ENCODE measurements at places on chromosomes 3 and 15.

DNA sequence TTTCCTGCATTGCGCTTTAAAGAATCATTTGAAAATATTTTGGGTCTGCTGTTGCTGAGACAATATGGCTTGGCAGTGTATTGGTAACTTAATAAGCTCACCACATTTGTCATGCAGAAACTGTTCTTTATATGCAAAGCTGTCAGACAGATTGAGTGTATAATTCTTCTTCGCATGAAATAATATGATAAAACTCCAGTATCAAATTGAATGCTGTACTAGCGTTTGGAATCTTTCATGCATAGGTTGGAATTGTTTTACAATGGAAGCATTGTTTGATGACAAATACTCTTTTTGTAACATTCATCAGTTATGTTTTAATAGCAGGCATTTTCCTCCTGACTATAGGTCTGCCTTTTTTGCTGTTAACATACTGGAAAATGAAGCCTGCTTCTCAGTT, 53.8 kb downstream of the RBMS3 start:
- peaks cover 21% of the 10 kb centered on the region for H3K4me1 ChIP-seq
- no peak for DNase-seq
- peak overlapping the region; percentile 30 for H3K4me3 ChIP-seq
- no peaks in the 10 kb centered on the region for H3K36me3 ChIP-seq
- peak overlapping the region; percentile 84 for H3K27ac ChIP-seq
- no peaks in the 10 kb centered on the region for H3K27me3 ChIP-seq

- H3K27me3 ChIP-seq, result no peaks in the 10 kb centered on the region
- H3K4me3 ChIP-seq, result no peak overlapping the region
- no peak overlapping the region for H3K27ac ChIP-seq
- no peaks in the 10 kb centered on the region for H3K36me3 ChIP-seq
These were observed 286.4 kb downstream of the ZIC4 start for GRCh38 chr3:147119989-147120388.

- DNase-seq, result no peak
- no peaks in the 10 kb centered on the region for H3K4me1 ChIP-seq
- no peaks in the 10 kb centered on the region for H3K27me3 ChIP-seq
- H3K4me3 ChIP-seq, result no peak overlapping the region
- no peaks in the 10 kb centered on the region for H3K36me3 ChIP-seq
- H3K27ac ChIP-seq, result no peak overlapping the region
These were observed 17.7 kb upstream of the PRKCI start for GRCh38 chr3:170204509-170204908.

DNA sequence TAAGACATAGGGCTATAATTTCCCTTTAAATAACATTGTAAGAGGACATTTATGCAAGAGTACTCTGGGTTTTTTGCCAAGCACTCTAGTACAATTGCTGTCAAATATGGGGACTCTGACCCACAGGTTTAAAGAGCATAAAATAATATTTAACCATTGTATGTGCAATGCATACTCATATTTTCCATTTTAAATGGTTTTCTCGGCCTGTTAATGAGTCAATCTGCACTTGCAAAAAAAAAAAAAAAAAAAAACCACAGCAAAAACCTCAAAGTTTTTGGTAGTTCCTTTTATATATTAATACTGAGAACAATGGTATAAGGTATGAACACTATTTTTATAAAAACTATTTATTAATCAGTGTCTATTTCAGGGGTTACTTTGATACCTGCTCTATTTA, 304.0 kb upstream of the CBLB start:
- H3K4me3 ChIP-seq, result no peak overlapping the region
- H3K36me3 ChIP-seq, result no peaks in the 10 kb centered on the region
- no peaks in the 10 kb centered on the region for H3K4me1 ChIP-seq
- no peak overlapping the region for H3K27ac ChIP-seq

GRCh38 chr15:48778331-48778730, 32.5 kb downstream of the CEP152 start:
- no peak for DNase-seq
- H3K27me3 ChIP-seq, result no peaks in the 10 kb centered on the region
- H3K4me1 ChIP-seq, result no peaks in the 10 kb centered on the region
- H3K27ac ChIP-seq, result no peak overlapping the region

DNA sequence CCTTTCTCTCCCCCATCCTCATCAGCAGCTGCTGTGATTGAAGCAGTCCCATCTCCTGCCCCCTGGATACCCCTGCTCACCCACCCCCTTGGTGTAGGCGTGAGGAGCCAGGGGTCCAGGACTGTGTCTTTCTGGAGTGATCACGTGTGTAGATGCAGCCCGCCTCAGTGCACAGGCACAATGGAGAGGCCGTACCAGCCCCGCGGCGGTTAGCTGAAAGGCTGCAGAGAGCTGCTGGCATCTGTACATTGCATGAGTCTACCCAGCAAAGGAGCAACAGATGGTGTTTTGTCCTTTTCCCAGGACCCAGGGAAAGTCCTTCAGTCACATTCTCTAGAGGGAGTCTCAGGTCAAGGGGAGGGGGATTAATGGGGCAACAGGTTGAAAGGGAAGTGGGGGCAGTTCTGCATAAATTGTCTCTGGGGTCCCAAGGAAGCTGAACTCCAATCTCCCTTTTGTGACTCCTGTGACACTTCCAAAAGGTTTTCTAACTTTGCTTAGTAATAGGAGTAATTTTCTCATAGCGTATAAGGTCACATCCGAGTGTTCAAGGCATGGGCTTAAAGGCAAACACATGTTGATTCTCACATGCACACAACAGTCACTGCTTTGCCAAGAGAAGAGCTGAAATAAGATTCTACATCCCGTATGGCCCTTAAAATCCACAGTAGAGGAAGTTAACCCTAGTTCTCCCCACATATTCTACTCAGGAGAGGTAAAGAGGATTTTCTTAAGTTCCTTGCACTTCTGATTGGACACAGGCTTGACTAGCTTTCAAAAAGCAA, 7.1 kb downstream of the CSPG5 start:
- DNase-seq, result no peak
- no peaks in the 10 kb centered on the region for H3K36me3 ChIP-seq
- H3K4me3 ChIP-seq, result no peak overlapping the region
- H3K4me1 ChIP-seq, result no peaks in the 10 kb centered on the region
- peaks cover under 1% of the 10 kb centered on the region for H3K27me3 ChIP-seq

GRCh38 chr15:89072277-89072869, 15.9 kb upstream of the ABHD2 start:
- no peaks in the 10 kb centered on the region for H3K27me3 ChIP-seq
- no peak overlapping the region for H3K4me3 ChIP-seq
- no peak for DNase-seq
- H3K27ac ChIP-seq, result no peak overlapping the region
- H3K4me1 ChIP-seq, result no peaks in the 10 kb centered on the region

DNA sequence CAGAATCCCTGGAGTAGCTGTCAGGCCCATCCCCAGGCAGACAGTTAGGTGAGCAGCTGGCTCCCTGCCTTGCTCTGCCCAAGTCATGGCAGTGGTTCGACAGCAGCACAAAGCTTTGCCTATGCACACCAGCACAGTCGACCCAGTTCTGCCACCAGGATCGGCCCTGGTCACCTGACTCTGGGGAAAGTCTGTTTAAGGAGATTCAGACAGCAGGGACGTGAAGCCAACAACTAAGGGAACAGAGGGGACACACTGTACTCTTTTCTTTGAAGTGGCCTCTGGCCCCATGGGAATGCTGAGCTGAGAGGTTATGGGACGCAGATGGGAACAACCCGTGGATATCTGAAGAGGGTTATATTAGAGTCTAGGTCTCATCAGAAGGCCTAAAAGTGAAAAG, 134.8 kb downstream of the CHDH start:
- H3K27ac ChIP-seq, result no peak overlapping the region
- H3K27me3 ChIP-seq, result no peaks in the 10 kb centered on the region
- H3K4me3 ChIP-seq, result no peak overlapping the region
- DNase-seq, result no peak
- H3K4me1 ChIP-seq, result no peaks in the 10 kb centered on the region

- H3K4me1 ChIP-seq, result no peaks in the 10 kb centered on the region
- no peak overlapping the region for H3K4me3 ChIP-seq
- DNase-seq, result no peak
- H3K27me3 ChIP-seq, result no peaks in the 10 kb centered on the region
- no peaks in the 10 kb centered on the region for H3K36me3 ChIP-seq
These were observed 74.0 kb upstream of the TNFAIP8L3 start for GRCh38 chr15:51168700-51169099.

DNA sequence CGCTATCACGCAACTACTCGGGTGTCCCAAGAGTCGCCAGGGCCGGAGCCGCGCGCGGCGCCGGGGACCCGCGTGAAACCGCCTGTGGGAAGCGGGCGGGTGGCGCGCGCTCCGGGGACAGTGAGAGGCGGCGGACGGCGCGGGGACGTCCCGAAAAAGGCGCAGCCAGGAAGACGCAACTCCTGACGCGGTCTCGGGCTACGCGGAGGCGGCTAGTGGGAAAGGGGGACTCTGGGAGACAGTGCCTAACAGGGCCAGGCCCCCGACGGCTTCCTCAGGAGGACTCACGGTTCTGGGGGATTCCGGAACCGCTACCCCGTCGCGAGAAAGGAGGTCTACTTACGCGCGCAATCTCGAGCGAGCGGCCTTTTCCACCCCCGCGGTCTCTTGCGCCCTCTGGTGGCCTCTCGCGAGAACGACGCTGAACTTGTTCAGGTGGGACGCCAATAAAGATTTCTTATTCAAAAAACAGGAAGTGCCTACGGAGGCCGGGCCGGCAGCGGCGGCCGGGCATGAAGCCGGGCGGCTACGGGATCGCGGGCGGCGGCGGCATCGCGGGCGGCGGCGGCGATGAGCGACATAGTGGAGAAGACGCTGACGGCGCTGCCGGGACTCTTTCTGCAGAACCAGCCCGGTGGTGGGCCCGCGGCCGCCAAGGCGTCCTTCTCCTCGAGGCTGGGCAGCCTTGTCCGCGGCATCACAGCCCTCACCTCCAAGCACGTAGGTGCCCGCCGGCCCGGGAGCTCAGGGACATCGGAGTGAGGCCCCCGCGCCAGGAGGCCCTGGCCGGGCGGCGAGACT, at the start of gene AP4E1:
Gene AP4E1 (plus strand): TSS at position 475 of the 801 bp plus-strand sequence. CDS start 96 bp downstream, at position 571.
- H3K4me3 ChIP-seq, result peak within 1 kb of the TSS; percentile 74
- H3K4me1 ChIP-seq, result no peaks in the 10 kb centered on the region
- DNase-seq, result peak; percentile 92
- no peaks in the 10 kb centered on the region for H3K27me3 ChIP-seq
- no peaks in the 10 kb centered on the region for H3K36me3 ChIP-seq
- peak within 1 kb of the TSS; percentile 92 for H3K27ac ChIP-seq

DNA sequence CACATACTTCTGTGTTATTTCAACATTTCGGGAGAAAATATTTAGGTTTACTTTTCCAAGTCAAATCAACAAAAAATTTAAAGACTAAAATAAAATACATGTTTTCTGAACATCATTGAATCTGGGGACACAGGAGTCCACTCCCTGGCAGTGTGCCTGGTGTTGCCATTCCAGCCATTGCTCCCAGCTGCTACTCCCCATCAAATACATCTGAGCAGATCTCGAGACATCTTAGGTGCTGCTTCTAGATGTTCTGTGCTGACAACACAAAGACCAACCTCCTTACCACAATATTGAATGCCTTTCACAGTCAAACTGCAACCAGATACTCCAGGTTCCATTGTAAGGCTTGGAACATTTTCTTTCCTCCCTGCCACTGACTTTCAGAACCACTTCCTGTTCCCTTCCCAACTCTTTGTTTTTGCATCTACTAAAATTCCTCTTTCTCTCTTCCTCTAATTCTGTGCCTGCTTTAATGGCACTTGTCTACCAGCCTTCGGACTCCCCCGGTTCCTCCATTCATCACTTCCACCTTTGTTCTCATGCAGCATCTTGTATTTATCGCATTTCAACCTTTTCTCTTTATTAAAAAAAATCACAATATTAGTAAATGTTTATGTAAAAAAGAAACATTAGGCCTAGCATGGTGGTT, 81.1 kb upstream of the SLC4A7 start:
- no peak overlapping the region for H3K27ac ChIP-seq
- no peaks in the 10 kb centered on the region for H3K4me1 ChIP-seq
- no peak for DNase-seq
- H3K36me3 ChIP-seq, result no peaks in the 10 kb centered on the region

DNA sequence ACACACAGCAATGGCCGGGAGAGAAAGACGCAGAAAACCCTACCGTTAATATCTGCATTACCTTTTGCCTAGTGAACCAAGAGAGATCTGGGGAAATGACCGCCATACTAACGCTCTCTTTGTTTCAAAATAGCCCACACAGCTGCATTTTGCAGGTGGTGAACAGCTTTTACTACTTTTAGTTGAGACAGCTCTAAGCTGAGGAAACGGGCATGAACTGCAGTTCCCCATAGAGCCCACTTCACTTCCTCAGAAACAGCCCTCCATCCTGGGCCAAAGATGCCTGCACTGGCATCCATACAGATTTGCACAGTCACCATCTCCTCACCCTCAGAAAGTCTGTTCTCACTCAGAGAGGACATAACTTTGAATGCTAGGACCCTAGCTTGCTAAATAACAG, 45.0 kb downstream of the ZNF860 start:
- H3K4me3 ChIP-seq, result no peak overlapping the region
- no peaks in the 10 kb centered on the region for H3K4me1 ChIP-seq
- no peak for DNase-seq
- no peak overlapping the region for H3K27ac ChIP-seq
- no peaks in the 10 kb centered on the region for H3K27me3 ChIP-seq
- H3K36me3 ChIP-seq, result no peaks in the 10 kb centered on the region

GRCh38 chr3:194274424-194275085, 76.6 kb downstream of the CPN2 start:
- DNase-seq, result peak; percentile 9
- H3K4me3 ChIP-seq, result no peak overlapping the region
- no peaks in the 10 kb centered on the region for H3K27me3 ChIP-seq
- peaks cover 36% of the 10 kb centered on the region for H3K4me1 ChIP-seq
- no peaks in the 10 kb centered on the region for H3K36me3 ChIP-seq

- no peaks in the 10 kb centered on the region for H3K27me3 ChIP-seq
- no peak for DNase-seq
- no peak overlapping the region for H3K27ac ChIP-seq
- H3K4me1 ChIP-seq, result no peaks in the 10 kb centered on the region
- H3K4me3 ChIP-seq, result no peak overlapping the region
These were observed 22.7 kb downstream of the IREB2 start for GRCh38 chr15:78460737-78461136.

DNA sequence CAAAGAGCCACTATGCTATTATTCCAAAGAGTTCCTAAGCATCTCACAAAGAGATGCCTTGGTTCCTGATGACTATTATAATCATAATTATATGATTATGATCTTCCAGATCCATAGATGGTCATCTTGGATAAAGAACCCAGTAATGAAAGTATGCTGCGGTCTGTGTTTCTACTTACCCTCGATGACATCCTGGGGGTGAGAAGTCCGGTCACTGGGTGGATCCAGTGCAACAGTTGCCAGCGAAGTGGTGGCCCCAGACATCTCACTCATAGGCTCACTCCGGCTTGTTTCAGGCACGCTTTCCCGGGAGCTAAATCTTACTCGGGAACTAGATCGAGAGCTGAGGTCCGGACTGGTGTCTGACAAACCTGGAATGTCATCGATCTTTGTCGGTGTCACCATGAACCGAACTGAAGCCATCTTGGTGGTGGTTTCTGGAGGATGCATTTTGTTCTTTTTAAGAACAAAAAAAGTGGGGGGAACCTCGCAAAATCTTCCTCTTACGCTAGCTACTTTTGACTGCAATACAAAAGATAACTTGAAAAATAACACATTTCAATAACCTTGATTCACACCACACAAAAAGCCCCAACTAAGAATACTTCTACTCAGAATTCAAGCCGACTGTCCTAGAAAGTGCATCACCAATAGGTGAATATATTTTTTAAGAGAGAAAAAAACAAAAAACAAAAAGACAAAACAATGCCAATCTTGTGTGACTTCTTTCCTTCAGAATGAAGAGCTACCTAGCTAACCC, 1.2 kb downstream of the SLC12A6 start:
- no peaks in the 10 kb centered on the region for H3K27me3 ChIP-seq
- no peak for DNase-seq
- H3K4me3 ChIP-seq, result peak overlapping the region; percentile 89
- no peaks in the 10 kb centered on the region for H3K36me3 ChIP-seq
- H3K27ac ChIP-seq, result peak overlapping the region; percentile 90
